ENCODE measurements at places on chromosomes 13 and 19.

- H3K27me3 ChIP-seq: no peaks in the 10 kb centered on the region
- no peak overlapping the region for H3K4me3 ChIP-seq
- H3K4me1 ChIP-seq: no peaks in the 10 kb centered on the region
- no peaks in the 10 kb centered on the region for H3K36me3 ChIP-seq
These were observed 288.0 kb upstream of the SLITRK6 start for GRCh38 chr13:86087244-86087643.

- DNase-seq: no peak
- no peak overlapping the region for H3K27ac ChIP-seq
These were observed 6.5 kb upstream of the PTOV1 start for GRCh38 chr19:49844138-49845095.

DNA sequence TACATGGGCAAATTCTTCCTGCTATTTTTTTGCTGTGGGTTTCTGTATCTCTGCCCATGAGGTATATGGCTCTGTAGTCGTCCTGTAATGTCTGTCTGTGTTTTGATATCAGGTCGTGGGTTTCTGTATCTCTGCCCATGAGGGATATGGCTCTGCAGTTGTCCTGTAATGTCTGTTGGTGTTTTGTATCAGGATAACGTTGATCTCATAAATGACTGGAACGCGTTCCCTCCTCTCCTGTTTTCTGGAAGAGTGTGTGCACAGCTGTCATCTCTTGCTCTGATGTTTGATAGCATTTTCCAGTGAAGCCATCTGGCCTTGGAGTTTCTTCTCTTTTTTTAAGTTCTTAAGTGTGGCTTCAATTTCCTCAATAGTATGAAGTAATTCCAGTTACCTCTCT, 57.2 kb downstream of the SOX1 start:
- DNase-seq: no peak
- H3K4me1 ChIP-seq: no peaks in the 10 kb centered on the region
- no peaks in the 10 kb centered on the region for H3K36me3 ChIP-seq
- no peak overlapping the region for H3K27ac ChIP-seq

- DNase-seq: no peak
- peaks cover 31% of the 10 kb centered on the region for H3K4me1 ChIP-seq
- peaks cover 11% of the 10 kb centered on the region for H3K36me3 ChIP-seq
These were observed 2.4 kb downstream of the PPP1R13L start for GRCh38 chr19:45402298-45403061.

- H3K36me3 ChIP-seq: no peaks in the 10 kb centered on the region
- no peak for DNase-seq
- H3K27ac ChIP-seq: no peak overlapping the region
- peaks cover 13% of the 10 kb centered on the region for H3K4me1 ChIP-seq
- no peak overlapping the region for H3K4me3 ChIP-seq
These were observed 13.9 kb downstream of the NFIX start for GRCh38 chr19:13008926-13009787.

DNA sequence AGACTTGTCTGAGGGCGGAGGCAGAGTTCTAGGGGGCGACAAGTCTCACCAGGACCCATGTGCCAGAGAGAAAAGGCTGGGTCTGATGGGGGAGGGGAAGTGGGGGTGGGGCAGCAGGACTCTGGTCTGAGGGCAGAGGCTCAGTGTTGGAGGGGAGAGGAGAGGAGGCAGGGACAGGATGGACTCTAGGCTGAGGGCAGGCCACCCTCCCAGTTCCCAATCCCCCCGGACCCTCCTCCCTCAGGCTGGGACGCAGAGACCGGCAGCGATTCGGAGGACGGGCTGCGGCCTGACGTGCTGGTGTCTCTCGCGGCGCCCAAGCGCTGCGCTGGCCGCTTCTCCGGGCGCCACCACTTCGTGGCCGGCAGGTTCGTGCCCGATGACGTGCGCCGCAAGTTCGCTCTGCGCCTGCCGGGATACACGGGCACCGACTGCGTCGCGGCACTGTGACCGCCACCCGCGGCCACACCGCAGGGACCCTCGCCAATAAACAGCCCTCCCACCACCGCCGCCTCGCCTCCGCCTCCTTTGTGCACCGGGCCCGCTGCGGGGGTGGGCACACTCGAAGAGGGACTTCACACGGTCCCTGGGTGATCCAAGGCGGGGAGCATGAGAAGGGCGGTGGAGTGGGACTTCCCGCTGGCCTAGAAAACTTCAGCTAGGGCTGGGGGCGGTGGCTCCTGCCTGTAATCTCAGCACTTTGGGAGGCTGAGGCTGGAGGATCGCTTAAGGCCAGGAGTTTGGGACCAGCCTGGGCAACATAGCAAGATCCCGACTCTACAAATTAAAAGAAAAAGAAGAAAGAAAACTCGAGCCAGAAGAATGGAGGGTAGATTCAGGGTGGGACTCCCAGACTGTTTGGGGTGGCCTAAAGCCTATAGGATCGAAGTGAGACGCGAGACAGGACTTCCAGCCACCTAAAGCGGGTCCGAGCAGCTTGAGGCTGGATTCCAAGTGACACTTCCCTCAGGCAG, 703 bp upstream of the CILP2 start:
- H3K36me3 ChIP-seq: peaks cover 6% of the 10 kb centered on the region
- no peak overlapping the region for H3K4me3 ChIP-seq
